ENCODE measurements at places on chromosomes 4 and X.

DNA sequence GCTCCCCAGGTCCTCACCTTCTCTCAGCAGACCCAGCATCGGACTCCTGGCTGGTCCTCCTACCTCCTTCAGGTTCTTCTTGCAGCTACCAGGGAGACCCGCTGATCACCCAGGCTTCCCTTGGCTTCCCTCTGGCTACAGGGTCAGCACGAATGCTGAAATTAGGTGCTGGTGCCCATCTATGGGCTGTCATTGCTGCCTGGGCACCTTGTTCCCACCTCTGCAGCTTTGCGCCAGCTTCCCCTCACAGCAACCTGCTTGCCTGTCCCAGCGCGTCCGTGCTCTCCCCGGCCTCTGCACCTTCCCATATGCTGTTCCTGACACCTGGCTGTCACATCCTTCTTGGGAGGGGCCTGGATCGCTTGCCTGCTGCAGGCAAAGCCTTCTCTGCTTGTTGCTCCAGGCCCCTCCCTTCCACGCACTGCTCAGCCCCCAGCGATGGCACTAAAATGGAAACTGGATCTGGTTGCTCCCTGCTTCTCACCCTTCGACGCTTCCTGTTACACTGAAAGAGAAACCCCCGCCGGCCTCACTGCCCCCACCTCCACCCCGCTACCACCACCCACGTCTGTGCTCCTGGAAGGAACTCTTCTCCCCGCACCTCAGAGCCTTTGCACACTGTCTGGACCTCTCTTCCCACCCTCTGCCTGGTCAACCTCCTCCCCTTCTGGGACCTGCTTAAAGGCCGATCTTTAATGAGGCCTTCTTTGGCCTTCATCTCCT lies 22.2 kb downstream of the C4orf50 start:
- DNase-seq, result no peak

- no peak for DNase-seq
Observed at GRCh38 chr4:110005461-110006056, 92.9 kb downstream of the EGF start.

- no peak for DNase-seq
Observed at GRCh38 chr4:92362028-92362427, 58.3 kb downstream of the GRID2 start.

- no peak for DNase-seq
Observed at GRCh38 chr4:18675586-18676525, 654.3 kb upstream of the LCORL start.

DNA sequence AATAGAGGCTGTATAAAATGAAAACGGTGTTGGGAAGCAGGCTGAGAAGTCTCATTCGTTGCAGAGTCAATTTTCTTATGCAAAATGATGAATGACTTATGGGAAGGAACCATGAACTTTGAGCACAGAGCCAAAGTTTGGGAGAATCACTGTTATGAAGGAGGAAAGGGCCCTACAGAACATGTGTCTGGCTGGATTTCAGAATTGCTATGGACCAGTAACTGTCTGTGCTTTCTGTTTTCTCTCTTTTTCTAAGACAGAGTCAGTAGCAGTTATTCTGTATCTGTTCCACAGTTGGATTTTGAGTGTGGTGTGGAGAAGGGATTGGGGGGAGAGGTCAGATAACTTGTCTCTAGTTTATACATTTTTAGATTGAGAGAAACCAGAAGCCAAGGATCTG lies 265.0 kb upstream of the HS3ST1 start:
- no peak for DNase-seq

- DNase-seq, result no peak
Observed at GRCh38 chr4:153081693-153082092, 122.5 kb upstream of the TRIM2 start.

GRCh38 chr4:71732706-71733105 lies 51.2 kb downstream of the GC start:
- DNase-seq, result no peak

GRCh38 chrX:52865343-52865998 lies 2.4 kb downstream of the XAGE3 start:
- no peak for DNase-seq

DNA sequence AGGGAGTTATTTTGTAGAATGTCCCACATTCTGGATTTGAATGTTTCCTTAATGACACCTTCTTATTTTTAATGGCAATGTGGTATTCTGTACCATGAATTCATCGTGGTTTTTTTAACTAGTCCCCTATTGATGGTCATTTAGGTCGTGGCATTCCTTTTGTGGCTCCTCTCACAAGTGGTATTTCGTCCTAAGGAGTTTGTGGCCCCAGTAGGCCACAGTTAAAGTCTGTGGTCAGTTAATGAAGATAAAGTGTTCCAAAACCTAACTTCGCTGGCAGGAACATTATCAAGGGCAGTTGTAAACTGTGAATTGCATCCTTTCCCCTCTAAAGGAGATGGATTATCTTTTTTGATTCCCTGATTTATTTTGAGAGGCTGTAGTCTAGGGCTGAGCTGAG lies 133.2 kb downstream of the TMEM164 start:
- no peak for DNase-seq

DNA sequence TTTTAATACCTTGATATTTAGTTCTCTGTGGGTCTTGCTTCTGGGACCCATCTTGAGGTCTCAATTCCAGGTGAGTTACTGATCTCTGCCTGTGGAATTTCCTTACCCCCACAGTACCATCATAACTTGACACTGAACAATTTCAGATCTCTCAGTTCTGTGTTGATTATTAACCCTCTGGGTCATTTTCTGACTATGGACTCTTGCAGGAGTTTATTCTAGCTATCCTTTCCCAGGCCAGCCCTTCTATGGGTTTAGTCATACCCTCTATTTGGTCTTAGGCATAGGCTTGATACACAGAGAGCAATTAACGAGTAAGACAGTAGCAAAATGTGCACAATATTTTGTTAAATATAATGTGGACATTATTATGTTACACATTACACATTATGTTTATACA lies 3.7 kb upstream of the SPARCL1 start:
- no peak for DNase-seq

DNA sequence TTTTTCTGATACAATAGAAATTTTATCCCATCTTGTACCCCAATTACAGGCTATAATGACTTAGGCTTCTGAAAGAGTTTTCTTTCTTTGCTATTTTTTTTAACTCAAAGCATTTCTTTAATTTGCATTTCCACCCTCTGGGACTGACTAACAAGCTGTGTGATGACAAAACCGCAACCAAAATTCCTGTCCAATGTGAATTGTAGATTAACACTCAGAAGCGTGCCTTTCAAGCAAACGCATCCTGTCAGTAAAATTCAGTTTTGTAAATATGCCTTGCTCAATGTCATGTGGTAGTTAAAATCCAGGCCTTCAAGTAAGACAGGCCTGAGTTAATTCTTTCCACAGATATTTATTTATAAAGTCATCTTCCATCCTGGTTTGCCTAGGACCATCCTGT lies 50.3 kb downstream of the STK32B start:
- no peak for DNase-seq

DNA sequence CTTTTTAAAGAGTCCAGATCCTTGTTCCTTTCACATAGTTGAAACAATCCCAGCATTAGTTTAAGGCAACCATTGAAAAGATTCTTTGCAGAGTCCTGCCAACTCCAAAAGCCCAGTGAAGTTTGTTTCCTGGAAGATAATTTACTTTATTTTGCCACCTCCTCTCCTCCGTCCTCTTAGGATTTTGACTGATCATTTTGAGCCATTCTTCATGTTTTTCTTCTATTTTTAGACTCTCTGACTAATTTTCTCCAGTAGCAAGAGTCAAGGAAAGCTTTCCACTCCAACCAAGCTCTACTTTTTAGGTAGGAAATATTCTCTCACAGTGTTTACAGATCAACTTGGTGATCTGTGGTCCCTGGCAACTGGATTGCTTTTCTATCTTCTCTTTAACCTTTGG lies 10.3 kb downstream of the NCBP2L start:
- no peak for DNase-seq

DNA sequence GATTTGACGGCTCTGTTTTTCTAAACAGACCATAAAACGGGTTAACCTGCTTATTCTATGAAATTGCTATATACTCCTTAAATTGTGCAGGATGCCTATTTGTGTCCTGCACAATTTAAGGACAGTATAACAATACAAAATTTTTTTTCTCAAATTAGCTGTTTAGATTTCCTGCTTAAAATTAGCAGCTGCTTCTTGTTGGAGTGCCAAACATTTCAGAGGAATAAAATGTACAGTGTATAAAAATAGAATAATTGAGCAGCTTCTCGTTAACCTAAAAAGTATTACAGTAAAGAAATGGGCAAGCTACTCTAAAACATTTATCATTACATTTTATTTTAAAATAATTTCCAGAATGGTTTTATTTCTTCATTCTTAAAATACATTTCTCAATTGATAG lies 100.5 kb downstream of the PPA2 start:
- DNase-seq, result no peak
